ENCODE measurements at places on chromosomes 5 and 9.

- no peak for DNase-seq
These were observed 41.7 kb downstream of the ACTL7B start for GRCh38 chr9:108813951-108814601.

DNA sequence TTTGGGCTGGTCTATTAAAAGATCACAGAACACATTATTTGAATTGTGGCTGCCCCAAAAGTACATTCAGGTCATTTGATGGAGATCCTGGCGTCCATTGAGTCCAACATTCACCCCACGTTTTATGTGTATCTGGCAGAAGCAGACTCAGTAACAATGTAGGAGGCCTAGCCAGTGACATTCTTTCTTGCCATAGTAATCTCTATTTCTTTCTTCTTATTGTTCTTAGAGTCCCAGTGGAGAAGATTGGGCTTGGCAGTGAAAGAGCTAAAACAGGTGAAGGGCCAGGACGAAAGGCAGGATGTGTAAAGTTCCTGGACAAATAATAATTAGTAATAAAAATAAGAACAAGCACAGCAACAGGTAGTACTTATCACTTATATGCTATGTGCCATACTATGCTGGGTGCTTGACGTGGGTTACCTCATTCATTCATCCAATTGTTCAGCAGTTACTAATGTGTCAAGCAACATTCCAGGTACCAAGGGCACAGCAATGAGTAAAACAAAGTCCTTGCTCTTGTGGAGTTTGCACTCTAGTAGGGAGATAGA, 12.6 kb upstream of the ANKH start:
- no peak for DNase-seq

- no peak for DNase-seq
These were observed 283.3 kb downstream of the TMEM167A start for GRCh38 chr5:82793808-82794419.

DNA sequence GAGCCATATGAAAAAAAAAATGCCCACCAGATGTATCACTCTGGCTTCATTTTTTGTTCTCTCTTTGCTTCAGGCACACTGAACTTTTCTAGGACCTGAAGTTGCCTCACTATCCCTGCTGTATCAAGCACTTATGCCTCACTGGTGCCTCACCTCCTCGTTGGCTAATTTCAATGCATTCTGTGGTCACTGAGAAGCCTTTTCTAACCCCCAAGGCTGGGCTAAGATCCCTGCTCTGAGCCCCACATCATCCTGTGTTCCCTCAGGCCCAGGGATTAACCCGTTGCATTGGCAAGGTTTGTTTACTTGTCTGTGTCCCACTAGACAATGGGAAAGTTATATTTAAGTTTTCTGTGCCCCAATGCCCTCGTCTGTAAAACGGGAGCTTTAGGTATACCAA, 362.7 kb downstream of the OSTF1 start:
- no peak for DNase-seq

GRCh38 chr5:160271396-160271795, 41.0 kb downstream of the CCNJL start:
- DNase-seq = no peak

All from GM18507 (cell line).